ENCODE measurements at places on chromosomes 7 and 10.
A peak's percentile ranks its signal among the peaks of the same experiment; 100 is the strongest.

DNA sequence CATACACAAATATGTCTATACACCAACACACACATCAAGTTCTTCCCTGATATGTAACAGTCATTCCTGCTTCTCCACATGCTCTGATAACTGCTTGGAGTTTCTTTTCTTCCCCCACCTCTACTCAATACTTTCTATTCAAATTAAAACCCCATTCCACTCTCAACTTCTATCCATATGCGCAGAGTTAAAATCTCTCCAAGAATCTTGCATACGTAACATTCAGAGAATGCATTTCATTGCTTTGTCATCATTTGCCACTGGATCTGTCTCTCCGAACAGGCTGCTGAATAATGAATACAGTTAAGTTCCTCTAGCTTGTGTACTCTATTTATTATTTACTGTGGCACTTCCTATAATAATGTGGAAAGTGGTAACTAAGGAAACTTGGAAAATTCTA is 68.8 kb downstream of the DGKB start:
- DNase-seq = no peak
- no peaks in the 10 kb centered on the region for H3K27me3 ChIP-seq
- H3K27ac ChIP-seq = no peak overlapping the region
- no peak overlapping the region for H3K4me3 ChIP-seq
- H3K4me1 ChIP-seq = no peaks in the 10 kb centered on the region

DNA sequence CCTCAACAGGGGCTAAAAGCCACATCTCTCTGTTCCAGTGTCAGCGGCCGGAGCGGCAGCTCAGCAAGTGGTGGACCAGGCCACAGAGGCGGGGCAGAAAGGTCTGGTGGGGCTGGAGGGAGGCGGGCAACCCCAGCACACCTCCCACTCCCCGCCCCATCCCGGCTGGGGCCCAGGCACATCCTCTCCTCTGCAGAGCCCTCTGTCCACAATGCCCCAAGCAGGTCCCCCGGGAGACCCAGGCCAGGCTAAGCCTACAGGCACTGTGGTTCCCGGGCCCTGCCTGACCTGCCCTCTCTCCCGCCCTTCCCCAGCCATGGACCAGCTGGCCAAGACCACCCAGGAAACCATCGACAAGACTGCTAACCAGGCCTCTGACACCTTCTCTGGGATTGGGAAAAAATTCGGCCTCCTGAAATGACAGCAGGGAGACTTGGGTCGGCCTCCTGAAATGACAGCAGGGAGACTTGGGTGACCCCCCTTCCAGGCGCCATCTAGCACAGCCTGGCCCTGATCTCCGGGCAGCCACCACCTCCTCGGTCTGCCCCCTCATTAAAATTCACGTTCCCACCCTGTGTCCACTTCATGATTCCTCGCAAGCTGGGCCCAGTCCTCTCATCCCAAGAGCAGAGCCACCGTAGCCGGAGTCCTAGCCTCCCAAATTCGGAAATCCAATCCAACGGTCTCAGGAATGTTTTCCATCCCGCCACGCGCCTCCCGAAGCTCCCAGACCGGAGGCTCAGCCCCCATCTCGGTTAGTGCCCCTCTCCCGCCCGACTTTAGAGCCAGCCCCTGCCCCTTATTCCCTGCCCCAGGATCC is 2.1 kb downstream of the ADIRF start:
- no peak for DNase-seq
- peak overlapping the region; percentile 95 for H3K27ac ChIP-seq
- H3K4me3 ChIP-seq = peak overlapping the region; percentile 82
- H3K4me1 ChIP-seq = peaks cover 25% of the 10 kb centered on the region

DNA sequence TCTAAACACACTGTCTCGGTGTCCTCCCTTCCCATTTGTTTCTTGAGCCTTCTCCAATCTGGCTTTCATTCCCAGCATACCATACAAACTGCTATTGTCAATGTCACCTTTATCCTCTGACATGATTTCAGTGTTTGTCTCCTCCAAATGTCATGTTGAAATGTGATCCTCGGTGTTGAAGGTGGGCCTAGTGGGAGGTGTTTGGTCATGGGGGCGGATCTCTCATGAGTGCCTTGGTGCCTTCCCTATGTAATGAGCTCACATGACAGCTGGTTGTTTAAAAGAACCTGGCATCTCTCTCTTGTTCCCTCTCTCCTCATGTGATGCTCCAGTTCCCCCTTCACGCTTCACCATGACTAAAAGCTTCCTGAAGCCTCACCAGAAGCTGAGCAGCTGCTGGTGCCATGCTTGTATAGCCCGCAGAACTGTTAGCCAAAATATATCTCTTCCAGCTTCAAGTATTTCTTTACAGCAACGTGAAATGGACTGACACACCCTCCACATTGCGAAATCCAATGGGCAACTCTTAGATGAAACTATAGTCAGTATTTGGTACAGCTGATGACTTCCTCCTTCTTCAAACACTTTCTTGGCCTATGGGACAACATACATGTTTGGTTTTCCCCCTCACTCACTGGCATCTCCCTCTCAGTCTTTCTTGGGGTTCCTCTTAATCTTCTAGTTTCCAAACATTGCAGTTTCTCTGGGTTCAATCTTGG is 27.8 kb downstream of the RNLS start:
- no peak overlapping the region for H3K27ac ChIP-seq
- peaks cover 8% of the 10 kb centered on the region for H3K4me1 ChIP-seq

DNA sequence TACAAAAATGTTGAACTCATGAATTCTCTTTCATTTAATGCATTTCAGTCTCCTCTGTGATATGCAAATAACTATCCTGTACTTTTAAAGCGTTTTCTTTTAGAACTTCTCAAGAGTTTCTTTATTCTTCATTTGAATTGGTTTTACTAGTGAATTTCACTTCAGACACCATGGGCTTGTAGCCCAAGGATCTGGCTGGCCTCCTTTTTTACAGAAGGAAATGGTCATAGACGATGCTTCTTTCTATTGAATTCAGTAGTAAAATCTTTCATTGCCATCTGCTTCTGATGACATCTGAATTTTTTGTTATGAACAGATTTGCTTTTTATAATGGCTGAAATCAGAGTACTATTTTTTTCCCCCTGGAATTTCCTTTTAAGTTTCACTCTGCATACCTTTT is 135.2 kb upstream of the ETV1 start:
- no peak overlapping the region for H3K4me3 ChIP-seq
- no peak for DNase-seq
- H3K36me3 ChIP-seq = no peaks in the 10 kb centered on the region
- no peak overlapping the region for H3K27ac ChIP-seq
- no peaks in the 10 kb centered on the region for H3K4me1 ChIP-seq
- peaks cover 4% of the 10 kb centered on the region for H3K27me3 ChIP-seq

DNA sequence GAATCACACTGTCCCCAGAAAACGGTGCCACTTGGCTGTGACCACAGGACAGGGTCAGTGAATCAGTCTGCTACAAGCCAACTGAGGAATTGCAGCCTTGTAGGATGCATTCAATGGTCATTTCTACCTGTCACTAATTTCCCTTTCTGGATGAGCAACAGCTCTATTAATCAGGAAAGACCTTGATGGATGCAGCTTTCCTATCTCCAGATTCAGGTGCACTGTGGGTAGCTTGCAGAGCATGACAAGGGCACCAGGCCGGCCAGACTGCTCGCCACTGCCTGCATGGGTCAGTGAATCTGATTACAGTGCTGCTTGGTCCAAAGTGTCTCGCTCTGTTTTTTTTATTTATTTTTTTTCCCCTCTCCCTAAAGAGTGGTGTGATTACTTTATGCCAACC is 506.8 kb upstream of the AUTS2 start:
- H3K36me3 ChIP-seq = no peaks in the 10 kb centered on the region
- no peaks in the 10 kb centered on the region for H3K27me3 ChIP-seq
- no peak overlapping the region for H3K4me3 ChIP-seq
- no peak for DNase-seq

- no peak overlapping the region for H3K4me3 ChIP-seq
- H3K27me3 ChIP-seq = peaks cover 25% of the 10 kb centered on the region
- H3K27ac ChIP-seq = no peak overlapping the region
- DNase-seq = no peak
- no peaks in the 10 kb centered on the region for H3K36me3 ChIP-seq
These were observed 2.0 kb upstream of the GNAI1 start for GRCh38 chr7:80132594-80132993.

DNA sequence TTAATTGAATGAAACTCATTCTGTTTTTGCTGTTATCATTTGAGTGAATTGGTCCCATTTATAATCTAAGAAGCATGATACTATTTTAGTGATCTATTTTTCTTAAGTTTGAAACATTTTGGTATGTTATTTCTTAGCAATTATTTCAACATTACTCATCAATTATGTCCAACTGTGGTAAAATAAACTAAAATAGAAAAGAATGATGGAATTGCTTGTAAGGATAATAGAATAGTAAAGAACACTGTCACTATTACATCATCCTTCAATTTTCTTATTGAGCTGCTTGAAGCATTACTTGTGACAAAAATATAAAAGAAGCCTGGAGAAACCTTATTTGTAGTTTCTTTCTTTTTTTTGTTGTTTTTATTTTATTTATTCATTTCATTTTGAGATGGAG is 42.4 kb downstream of the ZNF487 start:
- no peaks in the 10 kb centered on the region for H3K27me3 ChIP-seq
- H3K4me1 ChIP-seq = no peaks in the 10 kb centered on the region
- H3K36me3 ChIP-seq = peaks cover 10% of the 10 kb centered on the region

DNA sequence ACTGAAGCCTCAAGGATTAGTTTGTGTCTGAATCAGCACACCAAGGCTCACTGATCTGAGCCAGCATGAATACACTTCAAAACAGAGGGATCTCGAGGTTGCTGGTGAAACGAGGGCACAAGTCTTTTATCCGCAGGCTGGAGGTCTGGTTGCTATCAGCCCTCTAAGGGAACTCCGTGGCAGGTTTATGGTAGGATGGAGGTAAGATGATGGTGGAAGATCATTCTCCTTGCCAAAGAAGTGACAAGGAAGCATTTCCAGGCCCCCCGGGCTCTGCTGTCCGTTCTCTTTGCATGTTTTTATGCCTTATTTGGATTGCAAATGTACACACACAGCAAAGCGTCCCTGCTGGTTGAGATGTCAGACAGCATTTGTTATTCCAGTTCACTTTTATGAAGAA is 268.3 kb downstream of the ARHGAP12 start:
- H3K4me3 ChIP-seq = no peak overlapping the region
- no peak overlapping the region for H3K27ac ChIP-seq
- H3K27me3 ChIP-seq = peaks cover 15% of the 10 kb centered on the region
- H3K36me3 ChIP-seq = no peaks in the 10 kb centered on the region
- no peaks in the 10 kb centered on the region for H3K4me1 ChIP-seq

- no peak overlapping the region for H3K4me3 ChIP-seq
- H3K27ac ChIP-seq = no peak overlapping the region
- no peaks in the 10 kb centered on the region for H3K27me3 ChIP-seq
- no peaks in the 10 kb centered on the region for H3K4me1 ChIP-seq
- no peaks in the 10 kb centered on the region for H3K36me3 ChIP-seq
These were observed 15.7 kb downstream of the TMEM72 start for GRCh38 chr10:44926751-44927351.

Data from effector memory CD8-positive, alpha-beta T cell (primary cell).